GM03348 (cell line): ENCODE measurements at places on chromosomes 3 and 15.

DNA sequence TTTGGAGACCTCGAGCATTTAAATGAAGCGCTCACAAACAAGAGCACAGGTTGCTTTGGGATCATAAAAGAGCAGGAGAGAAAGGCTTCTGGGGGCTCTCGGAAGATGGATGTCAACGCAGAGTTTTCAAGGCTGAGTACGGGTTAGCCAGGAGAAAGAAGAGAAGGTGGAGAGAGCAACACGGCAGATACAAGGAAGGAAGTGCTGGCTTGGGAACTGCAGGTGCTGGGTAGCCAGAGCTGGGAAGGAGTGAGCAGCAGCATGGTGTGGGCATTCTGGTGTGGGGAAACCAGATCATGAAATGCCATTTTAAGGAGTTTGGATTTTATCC, 580 bp upstream of the RUBCN start:
- DNase-seq = no peak

GRCh38 chr15:100651253-100651652, 48.9 kb downstream of the ASB7 start:
- peak; percentile 64 for DNase-seq

DNA sequence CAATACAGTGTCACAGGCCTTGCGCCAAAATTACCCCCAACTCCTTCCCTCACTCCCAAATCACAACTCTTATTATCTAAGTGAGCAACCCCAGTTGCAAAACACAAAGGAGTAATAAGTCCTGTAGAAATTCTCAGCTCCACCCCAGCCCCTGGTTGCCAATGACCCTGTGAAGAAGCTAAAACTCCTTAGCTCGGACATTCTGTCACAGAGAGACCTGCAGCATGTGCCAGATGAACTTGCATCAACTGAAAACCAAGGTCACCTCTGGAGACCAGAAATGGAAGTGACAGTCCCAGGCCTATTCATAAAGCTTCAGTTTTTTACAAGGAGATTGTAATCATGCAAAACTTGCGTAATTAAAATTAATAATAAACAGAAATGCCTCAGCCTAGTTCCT, 55.2 kb downstream of the RBPMS2 start:
- no peak for DNase-seq

GRCh38 chr15:29936353-29937049, 114.2 kb upstream of the TJP1 start:
- no peak for DNase-seq

DNA sequence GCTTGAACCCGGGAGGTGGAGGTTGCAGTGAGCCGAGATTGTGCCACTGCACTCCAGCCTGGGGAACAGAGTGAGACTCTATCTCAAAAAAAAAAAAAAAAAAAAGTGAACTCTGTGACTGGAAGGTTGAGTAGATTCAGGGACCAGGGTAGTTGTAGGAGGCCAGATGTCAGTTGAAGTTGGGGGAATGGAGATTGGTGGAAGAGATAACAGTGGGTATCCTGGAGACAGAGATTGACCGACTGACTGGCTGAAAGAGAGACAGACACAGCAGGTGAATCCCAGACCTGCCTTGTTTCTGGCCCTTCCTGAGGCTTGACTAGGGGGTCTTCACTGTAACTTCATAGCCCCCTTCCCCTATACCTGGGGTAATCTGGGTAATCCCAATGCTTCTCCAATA, 22.1 kb upstream of the RNU6-1 start:
- no peak for DNase-seq

- no peak for DNase-seq
These were observed 16.5 kb upstream of the CLDN1 start for GRCh38 chr3:190338717-190339116.

GRCh38 chr3:13098192-13098988, 25.2 kb upstream of the IQSEC1 start:
- DNase-seq = no peak

GRCh38 chr3:33093847-33094246, 3.1 kb downstream of the GLB1 start:
- DNase-seq = no peak

GRCh38 chr3:144033863-144034262, 62.2 kb downstream of the DIPK2A start:
- DNase-seq = no peak

- no peak for DNase-seq
These were observed 1.4 kb upstream of the BCL6 start for GRCh38 chr3:187746442-187747281.

- no peak for DNase-seq
These were observed 28.7 kb downstream of the RPSA start for GRCh38 chr3:39435006-39435748.

- DNase-seq = no peak
These were observed 97.5 kb downstream of the TCF12 start for GRCh38 chr15:57015897-57016296.

DNA sequence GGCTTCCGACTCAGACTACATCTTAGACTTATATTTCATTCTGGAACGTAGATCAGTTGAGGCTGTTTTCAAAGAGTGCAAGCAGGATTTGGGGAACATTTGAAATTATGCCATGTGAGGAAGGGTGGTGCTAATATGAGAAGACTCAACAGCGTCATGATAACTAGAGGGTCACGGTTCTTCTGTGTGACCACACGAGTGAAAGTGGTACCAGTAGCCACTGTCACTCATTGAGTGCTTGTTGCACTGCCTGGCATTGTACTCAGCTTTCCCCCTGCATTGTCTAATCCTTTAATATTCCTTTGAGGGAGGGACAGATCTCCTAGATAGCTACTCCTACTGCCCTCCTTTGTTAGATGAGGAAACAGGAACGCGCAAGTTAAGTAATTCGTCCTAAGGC, 81.3 kb upstream of the PLXNA1 start:
- no peak for DNase-seq

DNA sequence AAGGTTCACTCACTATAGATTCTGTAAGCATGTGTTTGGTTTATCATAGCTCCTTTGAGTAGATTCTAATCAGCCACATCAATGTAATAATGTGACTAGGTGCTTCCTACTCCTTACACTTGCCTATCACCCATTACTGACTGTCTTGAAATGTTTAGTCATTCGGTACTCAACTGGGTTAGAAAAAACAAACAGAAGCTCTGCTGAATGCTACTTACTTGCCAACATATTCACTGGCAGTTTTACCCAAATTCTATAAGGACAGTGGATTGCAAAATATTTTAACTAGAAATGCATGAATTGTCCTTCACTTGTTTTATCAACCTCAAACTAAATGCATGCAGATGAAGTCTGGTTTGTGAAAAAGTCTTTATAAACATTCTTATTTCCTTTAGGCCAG, 352.1 kb upstream of the ALCAM start:
- no peak for DNase-seq

- no peak for DNase-seq
These were observed 244.7 kb upstream of the ZPLD1 start for GRCh38 chr3:102189956-102190723.

GRCh38 chr3:126478581-126479310, 3.1 kb upstream of the ZXDC start:
- no peak for DNase-seq
